ENCODE measurements at places on chromosomes 4 and X. TPM values are rescaled to one million over a fixed set of nuclear protein-coding genes. Genes with fewer than 3 reads are reported as not detected.

The SPIN2B gene
- total RNA-seq: not detected

The CCNB3 gene
- total RNA-seq: 0.53 TPM

The CT45A10 gene
- total RNA-seq: not detected

The TRAM1L1 gene
- not detected for total RNA-seq

The ATOH1 gene
- total RNA-seq: 42.2 TPM

GRCh38 chrX:29145316-29145715 lies 558.1 kb downstream of the IL1RAPL1 start:
- H3K27me3 ChIP-seq: no peaks in the 10 kb centered on the region
- H3K4me1 ChIP-seq: no peaks in the 10 kb centered on the region
- no peak overlapping the region for H3K27ac ChIP-seq
- DNase-seq: no peak
- H3K4me3 ChIP-seq: no peak overlapping the region

DNA sequence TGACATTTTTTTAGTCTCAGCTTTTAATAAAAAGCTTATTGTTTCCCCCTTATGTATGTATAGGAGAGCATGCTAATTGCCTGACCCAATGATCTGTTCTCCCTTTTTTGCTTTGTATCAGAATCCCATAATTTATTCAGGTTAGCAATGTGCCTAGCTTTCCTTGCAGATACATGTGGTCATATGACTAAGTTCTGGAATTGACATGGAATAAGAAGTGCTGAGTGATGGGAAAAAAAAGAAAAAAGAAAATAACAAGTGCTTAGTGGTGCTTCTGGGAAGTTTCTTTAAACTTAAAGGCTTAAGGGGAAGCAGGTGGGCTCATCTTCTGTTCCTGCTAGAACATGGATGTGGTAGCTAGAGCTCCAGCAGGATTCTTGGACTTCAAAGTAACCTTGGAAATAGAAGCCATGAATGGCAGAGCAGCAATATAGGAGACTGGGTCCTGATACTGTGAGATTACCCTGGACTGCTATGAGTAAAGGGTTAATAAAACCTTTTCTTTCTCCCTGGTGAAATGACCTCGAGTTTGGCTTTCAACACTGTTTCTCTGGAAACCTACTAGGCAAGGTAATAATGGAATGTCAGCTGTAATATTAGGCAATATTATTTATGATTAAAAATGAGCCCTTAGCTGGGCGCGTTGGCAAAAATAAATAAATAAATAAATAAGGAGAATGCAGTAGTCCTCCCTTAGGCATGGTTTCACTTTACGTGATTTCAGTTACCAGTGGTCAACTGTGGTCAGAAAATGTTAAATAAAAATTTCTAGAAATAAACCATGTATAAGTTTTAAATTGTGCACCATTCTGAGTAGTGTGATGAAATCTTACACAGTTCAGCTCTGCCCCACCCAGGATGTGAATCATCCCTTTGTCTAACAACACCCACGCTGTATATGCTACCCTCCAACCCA lies 16.7 kb upstream of the RBM41 start:
- H3K27ac ChIP-seq: no peak overlapping the region
- H3K36me3 ChIP-seq: no peaks in the 10 kb centered on the region
- no peak for DNase-seq
- H3K4me1 ChIP-seq: no peaks in the 10 kb centered on the region
- H3K27me3 ChIP-seq: no peaks in the 10 kb centered on the region

GRCh38 chrX:103831342-103831802 lies 685 bp downstream of the RAB9B start:
- no peaks in the 10 kb centered on the region for H3K36me3 ChIP-seq
- DNase-seq: no peak
- peak overlapping the region; percentile 66 for H3K4me3 ChIP-seq
- H3K27me3 ChIP-seq: no peaks in the 10 kb centered on the region
- H3K4me1 ChIP-seq: no peaks in the 10 kb centered on the region

GRCh38 chrX:118520216-118521206 lies 24.9 kb downstream of the DOCK11 start:
- no peaks in the 10 kb centered on the region for H3K27me3 ChIP-seq
- H3K4me3 ChIP-seq: no peak overlapping the region

- H3K36me3 ChIP-seq: no peaks in the 10 kb centered on the region
- H3K4me1 ChIP-seq: peaks cover 25% of the 10 kb centered on the region
- no peak overlapping the region for H3K4me3 ChIP-seq
- H3K27ac ChIP-seq: no peak overlapping the region
- no peaks in the 10 kb centered on the region for H3K27me3 ChIP-seq
Measured at GRCh38 chr4:2043396-2044118, 15.6 kb upstream of the NAT8L start.

DNA sequence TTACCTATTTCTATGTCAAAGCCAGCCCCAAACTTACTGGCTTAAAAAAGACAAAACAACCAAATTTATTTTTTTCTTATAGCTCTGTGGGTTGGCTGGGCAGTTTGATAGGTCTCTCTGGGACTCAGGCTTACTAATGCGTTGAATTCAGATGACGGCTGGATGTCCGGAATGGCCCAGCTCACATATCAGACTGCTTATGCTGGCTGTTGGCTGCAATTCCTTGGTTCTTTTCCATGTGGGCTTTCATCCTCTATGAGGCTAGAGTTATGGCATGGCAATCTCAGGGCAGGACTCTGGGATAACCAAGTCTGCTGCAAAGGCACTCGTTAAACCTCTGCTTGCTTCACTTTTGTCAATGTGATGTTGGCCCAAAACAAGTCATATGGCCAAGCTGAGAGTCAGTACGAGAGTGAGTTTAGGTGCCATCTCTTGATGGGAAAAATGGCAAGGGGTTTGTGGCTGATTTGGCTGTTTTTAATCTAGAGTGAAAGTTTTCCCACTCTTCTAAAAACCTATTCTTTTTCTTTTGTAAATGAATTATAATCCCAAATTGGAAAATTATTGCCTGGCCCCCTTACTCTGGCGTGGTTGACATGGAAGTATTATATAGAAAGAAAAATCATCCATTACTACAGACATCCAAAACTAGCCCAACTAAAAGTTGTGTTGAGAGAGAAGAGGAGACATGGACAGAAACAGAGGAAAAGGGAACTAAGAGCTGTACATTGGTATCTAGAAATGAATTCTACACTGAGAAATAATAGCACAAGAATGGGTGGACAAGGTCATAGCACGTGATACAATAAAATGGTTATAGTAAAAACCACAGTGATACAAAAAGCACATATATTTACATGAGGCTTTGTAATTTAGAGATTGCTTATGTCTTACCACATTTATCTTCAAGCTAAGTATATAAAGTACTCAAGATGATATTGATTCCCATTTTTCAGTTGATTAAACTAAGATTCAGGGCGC lies 6.6 kb downstream of the PRIMPOL start:
- H3K4me3 ChIP-seq: no peak overlapping the region
- H3K27me3 ChIP-seq: no peaks in the 10 kb centered on the region

Data from Peyer's patch (tissue), 4 donors.